ENCODE measurements at places on chromosomes 6 and 20.

DNA sequence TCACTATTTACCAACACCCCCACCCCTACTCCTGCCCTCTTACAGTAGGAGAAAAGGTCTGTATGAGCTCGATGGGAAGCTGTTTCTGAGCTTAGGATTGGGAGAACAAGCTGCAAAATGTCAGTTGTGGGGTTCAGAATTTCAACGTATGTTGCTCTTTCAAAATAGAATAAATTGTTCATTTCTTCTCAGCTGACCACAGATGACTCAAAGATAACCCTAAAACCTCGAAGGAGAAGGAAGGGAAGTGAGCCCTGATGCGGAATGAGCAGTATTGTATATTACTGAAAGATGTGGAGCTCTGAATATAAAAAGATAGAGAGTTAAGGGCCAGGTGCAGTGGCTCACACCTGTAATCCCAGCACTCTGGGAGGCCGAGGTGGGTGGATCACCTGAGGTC is 35.9 kb upstream of the MYLIP start:
- no peak for DNase-seq

GRCh38 chr6:30877419-30878262 is 6.7 kb upstream of the DDR1 start:
- peak; percentile 68 for DNase-seq

DNA sequence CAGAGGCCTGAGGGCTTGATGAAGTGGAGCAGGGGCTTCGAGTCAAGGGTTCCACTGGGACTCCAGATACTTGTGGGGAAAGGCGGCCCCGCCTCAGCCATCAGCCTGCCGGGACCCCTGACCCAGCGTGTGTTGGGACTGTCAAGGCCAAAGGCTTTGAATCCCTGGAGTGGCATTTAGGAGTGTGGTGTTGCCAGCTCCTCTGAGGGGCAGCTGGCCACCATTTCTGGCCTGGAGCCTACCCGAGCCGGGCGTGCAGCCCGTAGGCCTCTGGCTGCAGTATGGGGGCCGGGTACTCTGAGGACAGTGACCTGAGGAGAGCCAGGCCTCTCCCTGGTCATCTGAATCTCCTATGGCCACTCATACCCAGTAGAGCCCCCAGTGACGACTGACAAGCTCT is 40.0 kb downstream of the RRBP1 start:
- DNase-seq: no peak

DNA sequence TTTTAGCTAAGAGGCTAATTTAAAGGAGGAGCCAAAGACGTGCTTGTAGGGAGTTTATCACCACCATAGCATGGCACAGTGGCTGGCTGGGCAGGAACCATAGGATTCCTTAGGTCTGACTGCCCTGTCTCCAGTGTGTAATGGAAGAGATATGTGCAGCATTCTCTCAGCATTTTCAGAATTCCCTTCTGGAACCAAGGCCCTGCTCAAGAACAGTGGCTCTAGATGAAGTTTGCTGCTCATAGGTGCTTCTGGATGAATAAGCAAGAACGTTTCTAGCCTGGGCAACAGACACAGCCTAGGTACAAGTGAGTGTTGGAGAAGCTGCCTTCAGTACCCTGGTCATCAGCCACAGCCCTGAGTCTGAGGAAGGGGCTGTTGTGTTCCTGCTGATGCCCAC is 69.1 kb downstream of the LCA5 start:
- DNase-seq: no peak

DNA sequence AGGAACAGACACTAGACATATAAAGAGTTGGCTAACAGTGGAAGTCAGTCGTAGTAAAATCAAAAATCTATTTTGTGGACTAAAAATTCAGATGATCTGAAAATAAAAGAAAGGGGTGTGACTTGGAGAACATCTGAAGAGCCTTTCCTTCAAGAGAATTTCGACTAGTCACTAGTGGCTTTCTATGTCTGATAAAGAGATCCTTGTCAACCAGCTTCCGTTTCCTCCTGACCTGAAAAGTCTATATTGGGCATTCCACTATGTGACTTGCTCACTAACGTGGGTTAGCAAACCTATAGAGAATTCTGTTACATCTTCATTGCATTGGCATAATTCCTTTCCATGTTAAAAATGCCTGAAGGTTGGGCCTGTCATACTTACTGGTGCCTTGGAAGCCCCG is 25.9 kb downstream of the TRAF3IP2 start:
- DNase-seq: no peak

- DNase-seq: no peak
These were observed 10.3 kb upstream of the CYP24A1 start for GRCh38 chr20:54184071-54184470.

- no peak for DNase-seq
These were observed 404.7 kb downstream of the TAF4 start for GRCh38 chr20:61661025-61661424.

DNA sequence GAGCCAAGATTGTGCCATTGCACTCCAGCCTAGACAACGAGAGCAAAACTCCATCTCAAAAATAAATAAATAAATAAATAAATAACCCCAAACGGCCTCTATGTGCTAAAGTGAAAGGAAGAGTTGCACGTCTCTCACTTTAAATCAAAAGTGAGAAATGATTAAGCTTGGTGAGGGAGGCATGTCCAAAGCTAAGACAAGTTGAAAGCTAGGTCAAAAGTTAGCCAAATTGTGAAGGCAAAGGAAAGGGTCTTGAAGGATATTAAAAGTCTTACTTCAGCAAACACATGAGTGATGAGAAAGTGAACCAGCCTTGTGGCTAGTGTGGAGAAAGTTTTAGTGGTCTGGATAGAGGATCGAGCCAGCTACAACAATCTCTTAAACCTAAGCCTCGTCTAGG is 14.3 kb downstream of the ZBP1 start:
- no peak for DNase-seq

GRCh38 chr20:46031701-46032254 is 2.8 kb downstream of the SLC12A5 start:
- no peak for DNase-seq

- DNase-seq: no peak
These were observed 438.4 kb upstream of the SPTLC3 start for GRCh38 chr20:12570371-12570770.

DNA sequence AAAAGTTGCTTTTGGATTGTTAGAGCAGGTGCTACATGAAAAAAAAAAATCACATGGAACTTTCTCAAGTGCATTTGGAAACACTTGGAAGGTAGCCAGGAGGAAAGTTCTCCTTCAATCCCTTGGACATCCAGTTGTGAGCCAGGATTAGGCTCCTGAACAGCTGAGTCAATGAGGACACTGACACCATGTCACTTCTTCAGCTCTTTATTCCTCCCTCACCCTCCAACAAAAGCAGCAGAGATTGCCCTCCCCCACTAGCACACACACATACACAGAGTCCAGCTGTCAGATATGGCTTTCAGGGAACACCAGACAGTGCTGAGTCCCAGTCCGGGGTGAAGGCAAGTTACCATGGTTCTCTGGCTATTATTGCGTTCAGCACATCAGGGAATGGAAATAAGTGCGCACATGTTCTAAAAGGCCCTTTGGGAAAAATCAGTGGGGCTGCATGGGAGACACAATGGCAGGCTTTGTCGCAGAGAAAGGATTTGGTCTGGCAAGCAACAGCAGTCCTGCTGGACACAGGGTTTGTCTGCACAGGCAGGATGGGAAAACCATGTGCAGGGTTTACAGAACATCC is 124.7 kb upstream of the MARCKS start:
- no peak for DNase-seq

- no peak for DNase-seq
These were observed 5.9 kb downstream of the CNBD2 start for GRCh38 chr20:35974256-35974655.

- DNase-seq: no peak
These were observed 1.7 kb downstream of the TMEM151B start for GRCh38 chr6:44271914-44272313.

DNA sequence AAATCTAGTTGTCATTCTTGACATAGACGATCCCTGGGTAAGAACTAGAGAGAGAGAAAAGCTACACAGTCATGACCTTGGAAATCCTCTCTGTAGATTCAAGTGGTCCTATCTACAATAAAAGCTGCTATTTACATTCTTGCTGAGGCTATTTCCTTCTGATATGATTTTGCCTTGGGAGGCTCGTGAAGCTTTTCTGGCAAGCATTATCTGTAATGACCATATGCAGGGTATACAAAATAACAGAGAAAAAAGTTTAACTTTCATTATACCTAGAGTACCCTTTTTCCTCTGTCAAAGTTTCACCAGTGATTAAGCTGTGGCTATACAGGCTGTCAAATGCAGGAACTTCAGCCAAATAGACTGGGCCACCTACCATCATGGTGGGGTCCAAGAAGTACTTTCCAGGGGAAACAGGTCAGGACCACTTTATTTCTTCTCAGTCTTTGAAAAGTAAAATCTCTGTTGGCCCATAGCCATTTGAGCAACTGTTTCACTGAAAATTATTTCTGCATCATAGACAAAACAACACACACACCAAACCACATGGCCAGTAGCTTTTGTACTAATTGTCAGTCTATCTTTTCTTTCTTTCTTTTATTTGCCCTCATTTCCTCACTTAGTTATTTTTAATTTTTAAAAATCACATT is 677.0 kb upstream of the ID4 start:
- no peak for DNase-seq

DNA sequence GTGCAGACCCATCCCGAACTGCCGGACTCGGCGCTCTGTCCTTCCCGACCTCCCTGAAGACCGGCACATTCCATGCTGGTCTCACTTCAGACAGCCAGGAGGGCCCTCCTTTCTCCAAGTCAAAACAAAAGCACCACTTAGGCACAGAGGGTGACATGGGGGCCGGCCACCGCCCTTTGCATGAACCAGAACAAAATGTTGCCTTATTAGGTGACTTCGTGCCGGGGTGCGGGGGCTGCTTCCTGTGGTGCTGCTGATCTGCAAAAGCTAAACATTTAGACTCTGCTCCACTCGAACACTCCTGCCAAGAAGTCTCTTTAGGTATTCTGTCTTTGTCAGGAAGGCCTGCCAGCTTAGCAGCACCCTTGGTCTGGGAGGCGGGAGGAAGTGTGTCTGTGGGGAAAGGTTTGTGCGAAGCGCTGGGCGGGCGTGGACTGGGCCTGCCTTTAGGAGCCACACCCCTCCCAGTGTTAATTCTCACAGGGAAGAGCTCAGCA is 133.8 kb downstream of the SMOC2 start:
- no peak for DNase-seq

DNA sequence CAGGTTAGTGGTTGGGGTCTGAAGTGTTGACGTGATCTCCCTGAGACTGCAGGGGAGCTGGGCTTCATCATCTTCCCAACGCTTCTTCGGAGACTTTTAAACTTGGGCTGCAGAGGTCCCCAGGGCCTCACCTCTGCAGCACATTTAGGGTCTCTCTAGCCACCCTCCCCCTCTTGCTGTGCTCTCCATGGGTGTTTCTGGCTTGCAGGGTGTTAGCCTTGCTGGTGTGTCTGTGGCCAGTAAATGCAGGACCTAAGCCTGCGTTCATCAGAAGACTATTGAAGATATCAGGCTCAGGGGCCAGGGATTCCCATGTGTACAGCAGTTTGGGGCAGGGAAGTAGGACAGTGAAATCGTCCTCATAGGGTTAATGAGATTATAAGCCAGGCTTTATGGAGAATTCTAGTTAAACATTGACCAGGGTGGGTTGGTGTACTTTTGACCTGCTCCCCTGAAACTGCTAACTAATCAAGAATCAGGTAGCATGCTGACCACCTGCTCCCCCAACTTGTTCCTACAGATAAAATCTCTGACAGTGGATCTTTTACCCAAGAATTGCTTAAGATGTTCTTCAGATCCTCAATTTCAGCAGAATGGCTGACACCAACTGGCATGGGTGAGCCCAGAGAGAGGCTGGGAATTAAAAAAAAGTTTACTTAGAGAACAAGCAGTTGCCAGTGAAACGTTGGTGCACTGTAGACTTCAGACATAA is 3.8 kb upstream of the DDO start:
- no peak for DNase-seq

DNA sequence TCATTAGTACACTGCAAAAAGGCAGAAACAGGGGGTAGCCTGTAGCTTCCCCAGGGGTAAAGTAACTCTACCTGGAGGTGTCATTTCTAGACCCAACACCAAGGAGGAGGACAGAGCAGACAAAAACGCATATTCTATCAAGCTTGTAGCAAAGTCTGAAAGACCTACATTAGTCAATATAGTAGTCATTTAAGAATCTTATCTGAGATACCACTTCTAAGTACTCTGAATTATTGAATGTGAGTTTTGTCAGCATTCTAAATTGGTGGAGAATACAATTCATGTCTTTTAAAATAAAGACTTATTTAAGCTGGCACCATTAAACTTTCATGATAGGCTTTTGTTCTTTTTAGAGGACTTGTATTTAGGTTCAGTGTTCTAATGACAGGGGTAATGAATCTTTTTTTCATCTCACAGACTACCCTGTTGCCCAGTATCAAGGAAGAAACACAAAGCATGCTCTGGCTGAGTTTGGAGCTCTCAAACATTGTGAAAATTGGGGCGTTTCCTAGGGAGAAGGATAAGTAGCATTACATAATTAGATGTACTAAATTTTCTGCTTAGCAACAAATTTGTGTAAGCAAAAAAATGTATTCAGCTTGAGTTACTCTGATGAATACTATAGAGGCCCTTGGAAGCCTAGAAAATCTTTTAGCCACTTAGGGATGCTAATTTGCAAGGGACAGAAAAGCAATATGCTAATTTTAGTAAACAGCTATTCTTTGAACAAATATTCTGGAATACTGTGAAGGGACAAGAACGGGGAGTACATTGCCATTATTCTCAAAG is 255.4 kb upstream of the HSF2 start:
- DNase-seq: no peak

DNA sequence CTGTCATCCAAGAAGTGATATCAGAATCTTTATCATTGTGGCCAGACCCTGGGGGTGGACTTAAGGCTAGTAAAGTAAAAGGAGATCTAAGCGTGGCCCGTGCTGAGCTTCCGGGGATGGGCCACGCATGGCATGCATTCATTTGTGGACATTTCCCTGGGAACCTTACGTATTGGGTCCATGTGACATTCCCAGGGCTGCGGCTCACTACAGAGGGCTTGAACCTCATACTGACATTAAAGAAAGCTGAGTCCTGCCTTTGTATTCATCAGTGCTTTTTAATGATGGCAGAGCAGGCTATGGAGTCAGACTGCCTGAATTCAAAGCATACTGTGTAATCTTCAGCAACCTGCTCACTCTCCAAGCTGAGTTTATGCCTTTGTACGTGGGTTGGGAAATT is 152.2 kb upstream of the AFDN start:
- no peak for DNase-seq

DNA sequence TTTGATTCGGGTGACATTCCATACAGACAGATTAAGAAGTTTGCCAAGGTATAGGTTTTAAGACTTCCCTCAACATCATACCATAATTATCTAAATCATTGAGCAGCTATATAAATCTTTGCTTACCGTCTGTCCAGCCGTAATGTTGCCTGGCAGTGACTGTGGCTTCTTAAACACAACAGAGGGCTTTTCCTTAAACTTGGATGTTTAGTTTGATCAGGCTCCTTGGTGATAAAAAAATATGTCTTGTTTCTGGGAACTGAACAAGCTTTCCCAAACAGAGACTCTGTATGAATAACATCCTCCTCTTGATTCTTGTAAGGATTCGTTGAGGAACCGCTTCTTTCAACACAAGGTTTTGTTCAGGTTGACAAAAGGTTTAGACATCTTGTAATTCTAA is 130.9 kb downstream of the QKI start:
- DNase-seq: no peak

GRCh38 chr6:29824144-29824543 is 3.5 kb upstream of the HLA-G start:
- DNase-seq: no peak

All from activated naive CD8-positive, alpha-beta T cell treated with anti-CD3 and anti-CD28 coated beads for 36 hours (primary cell).